ENCODE measurements at places on chromosomes 6 and 20.

DNA sequence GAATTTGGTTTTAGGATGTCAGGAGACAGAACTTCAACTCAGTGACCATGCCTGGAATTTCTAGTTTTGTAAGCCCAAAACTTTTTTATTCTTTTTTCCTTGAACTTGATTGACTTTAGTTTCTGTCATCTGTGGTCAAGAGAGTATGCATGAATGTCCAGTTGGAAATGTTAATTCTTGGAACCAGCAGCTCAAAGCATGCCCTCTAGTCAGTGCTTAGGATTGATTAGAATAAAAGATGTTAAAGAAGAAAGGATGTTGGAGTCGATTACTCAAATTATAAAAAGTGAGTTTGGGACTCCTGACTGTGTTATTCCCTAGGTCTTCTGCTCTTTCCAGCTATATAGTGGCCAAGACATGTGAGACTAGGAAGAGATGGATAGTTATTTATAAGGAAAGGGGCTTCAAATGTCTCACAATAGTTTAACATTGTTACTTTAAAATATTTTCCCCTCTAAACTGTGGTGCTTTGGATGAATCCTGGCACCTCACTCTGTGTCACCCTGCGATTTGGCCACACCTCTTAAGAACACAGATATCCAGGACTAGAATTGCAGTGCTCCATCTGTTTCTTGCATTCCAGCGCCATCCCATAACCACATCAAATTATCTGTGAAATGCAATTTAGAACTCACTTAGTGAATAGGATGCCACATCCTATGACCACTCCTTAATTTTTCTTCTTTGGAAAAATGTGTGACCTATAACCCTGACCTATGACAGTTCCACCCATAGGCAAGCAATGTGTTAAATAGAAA is 298.5 kb downstream of the EYA4 start:
- no peak for DNase-seq

DNA sequence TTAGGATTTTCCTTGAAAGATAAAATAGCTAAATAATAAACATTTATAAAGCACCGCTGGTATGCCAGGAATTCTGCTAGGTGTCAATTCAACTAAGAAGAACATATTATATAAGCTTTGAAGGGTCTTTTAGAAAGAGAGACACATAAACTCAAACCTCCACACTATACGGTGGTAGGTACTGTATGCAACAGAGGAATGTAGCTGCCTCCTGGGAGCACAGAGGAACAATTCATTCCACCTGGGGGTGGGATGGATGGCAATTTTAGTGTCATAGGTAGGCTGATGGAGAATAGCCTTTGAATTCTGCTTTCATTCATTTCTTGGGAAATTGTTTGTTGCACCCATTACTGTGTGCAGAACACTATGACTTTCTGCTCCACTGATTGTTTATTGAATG is 447.1 kb upstream of the MAP3K7 start:
- no peak for DNase-seq

GRCh38 chr6:136643850-136644596 is 93.8 kb upstream of the MAP7 start:
- DNase-seq, result peak; percentile 71

DNA sequence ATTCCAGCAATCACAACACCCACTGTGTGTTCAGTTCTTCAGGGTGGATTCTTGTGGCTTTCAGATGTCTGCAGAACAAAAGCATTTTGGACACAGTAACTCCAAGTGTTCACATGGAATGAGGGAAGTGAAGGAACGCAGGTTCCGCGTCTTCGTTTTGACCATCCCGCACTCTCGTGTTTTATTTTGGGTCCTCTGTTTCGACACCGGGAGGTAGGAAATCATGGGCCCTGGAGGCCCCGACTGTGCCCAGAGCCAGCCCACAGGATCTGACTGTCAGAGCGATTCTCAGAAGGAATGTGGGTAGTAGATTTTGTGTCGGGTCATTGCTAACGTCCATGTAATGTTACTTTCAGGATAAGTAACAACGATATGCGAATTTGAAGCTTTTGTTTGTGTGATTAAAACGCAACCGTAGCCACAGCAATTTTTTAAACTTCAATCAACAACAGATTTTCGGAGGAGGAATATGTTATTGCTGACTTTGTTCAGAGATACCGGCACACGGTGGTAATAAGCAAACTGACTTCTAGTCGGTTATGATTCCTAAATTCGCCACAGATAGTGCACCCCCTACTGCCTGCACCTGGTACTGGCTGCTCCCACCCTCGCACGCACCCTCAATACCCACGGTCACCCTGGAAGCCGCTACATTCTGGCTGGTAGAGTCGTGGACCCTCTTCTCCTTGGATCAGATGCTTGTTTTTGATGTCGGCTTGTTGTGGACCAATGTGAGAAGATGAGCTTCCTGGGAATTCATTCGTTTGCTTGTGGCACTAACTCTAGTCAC is 10.5 kb downstream of the NPEPL1 start:
- DNase-seq, result no peak

- DNase-seq, result no peak
Observed at GRCh38 chr20:54123587-54124180, 50.1 kb downstream of the CYP24A1 start.

DNA sequence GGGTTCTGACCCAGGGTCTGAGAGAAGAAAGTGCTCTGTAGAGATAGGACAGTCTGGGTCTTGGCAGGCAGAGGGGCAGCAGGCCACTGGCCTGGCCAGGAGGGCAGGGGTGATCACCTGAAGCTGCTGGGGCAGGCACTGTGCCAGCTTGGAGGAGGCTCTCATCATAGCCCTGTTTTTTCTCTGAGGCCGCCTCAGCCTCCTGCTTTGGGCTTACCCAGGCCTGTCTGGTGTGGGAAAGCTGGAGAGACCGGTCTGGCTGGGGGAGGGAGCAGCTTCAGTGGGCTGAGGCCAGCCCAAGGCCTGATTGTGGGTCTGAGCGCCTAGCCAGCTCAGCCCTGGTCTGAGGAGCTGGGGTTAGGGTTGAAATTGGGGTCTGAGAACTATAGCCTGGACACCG is 3.9 kb downstream of the LPIN3 start:
- no peak for DNase-seq

GRCh38 chr6:10033223-10033829 is 381.5 kb downstream of the TFAP2A start:
- DNase-seq, result no peak

Data from CD4-positive, alpha-beta T cell treated with Interleukin-6 at 100 ng/mL for 8 hours (primary cell).